Mammary epithelial cell (primary cell): ENCODE measurements at places on chromosomes 2 and 18. TPM values are rescaled to one million over a fixed set of nuclear protein-coding genes. Genes with fewer than 3 reads are reported as not detected.

DNA sequence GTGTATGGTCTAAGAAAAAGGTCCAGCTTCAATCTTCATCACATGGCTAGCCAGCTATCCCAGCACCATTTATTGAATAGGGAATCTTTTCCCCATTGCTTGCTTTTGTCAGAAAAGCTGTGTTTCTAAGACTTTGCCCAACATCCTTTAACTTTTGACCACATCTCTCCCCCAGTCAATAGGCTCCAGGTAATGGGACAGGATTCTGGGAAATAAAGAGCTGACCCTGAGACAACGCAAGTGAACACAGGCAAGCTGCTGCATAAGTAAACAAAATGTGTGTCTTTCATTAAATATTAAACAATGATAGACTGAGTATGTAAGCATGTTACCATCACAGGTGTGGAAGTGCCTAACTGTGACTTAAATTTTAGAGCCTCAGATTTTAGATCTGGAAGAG, 23.0 kb downstream of the FAM110C start:
- no peak for DNase-seq

DNA sequence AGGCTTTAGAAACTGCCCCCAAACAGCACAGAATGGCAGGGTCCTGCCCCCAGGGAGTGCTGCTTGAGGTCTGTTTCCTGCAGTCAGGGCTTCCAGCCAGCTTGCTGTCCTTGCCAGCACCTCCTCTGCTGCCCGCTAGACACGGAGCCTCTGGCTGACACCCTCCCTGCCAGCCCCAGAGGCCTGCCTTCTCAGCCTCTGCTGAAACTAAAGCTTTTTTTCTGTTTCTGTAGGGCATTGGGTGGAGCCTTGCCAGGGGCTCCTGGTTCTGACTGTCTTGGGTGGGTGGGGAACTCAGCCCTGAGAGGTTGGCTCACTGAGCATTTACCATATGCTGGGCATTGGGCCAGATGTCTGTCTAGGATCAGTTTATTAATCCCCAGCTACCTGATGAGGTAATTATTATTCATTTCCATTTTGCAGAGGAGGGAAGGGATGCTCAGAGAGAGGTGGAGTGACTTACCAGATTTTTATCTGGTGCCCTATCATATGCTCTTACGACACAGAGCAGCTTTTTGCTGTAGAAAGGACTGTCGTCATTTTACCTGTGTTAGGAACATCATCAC, 35.4 kb downstream of the INPP4A start:
- DNase-seq, result peak; percentile 99

DNA sequence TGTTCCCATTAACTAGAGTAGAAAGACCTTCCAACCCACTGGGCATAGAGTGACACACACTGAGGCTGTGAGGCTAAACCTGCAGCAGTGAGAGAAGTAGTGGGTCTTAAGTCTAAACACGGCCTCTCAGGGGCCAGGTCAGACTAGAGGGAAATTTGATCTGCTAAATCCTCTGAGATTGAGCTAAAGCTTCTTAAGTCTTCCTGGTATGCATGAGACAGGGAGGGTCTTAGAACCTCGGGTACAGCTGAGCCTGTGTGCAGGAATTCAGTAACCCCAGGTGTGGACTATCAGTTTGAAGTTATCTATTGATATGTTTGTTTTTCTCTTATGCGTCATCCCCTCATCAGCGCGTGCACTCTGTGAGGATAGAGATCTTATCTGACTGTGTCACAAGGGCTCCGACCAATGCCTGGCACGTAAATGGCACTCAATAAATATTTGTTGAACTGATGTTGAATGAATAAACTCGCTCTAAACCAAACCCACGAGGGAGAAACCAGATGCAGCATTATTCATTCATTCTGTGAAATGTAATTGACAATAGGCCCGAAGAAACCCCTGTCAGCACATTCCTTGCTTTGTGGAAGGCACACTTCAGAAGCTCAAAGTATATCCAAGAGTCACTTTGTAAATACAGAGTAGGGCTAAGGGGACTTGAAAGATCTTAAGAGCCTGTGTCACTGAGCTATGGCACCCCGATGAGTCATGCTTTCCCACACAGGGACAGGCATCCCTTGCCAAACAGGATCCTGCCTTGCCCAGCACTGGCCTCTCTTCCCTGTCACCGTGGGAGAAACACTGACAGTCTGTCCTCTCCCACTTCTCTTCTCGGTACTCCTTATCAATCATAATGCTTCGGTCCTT, 21.7 kb upstream of the RAB10 start:
- peak; percentile 57 for DNase-seq

DNA sequence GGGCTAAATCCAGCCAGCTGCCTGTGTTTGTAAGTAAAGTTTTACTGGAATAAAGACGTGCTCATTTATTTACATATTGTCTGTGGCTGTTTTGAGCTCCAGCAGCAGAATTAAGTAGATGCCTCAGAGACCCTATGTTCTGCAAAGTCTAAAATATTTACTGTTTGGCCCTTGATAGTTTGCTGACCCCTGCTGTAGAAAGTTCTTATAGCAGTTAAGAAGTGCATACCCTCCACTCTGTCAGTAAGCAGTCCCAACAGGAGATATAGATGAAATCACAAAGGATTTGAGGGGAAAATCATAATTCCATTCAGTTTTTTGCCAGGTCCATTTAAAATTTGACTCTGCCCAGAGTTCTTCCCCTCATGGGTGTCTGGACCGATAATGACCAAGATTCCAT, 50.1 kb upstream of the ITM2C start:
- DNase-seq, result no peak

DNA sequence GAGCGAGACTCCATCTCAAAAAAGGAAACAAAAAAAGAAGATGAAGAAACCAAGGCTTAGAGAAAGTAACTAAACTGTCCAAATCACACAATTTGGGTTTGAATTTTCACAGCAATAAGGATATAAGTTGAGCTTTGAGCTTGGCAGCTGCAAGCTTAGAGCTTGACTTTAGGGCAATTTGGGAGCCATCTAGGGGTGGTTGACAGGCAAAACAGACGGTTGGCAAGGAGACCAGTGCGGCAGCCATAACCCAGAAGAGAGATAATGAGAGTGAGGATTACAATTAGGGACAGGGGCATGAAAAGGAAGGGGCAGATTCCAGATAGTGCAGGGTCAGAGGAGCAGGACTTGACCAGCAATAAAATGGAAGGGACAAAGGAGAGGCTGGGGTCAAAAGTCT, 382.2 kb upstream of the HNRNPA3 start:
- no peak for DNase-seq

GRCh38 chr18:51447351-51448342, 250.2 kb upstream of the MEX3C start:
- DNase-seq, result peak; percentile 62

- no peak for DNase-seq
Measured at GRCh38 chr2:20676353-20677215, 9.6 kb downstream of the GDF7 start.

DNA sequence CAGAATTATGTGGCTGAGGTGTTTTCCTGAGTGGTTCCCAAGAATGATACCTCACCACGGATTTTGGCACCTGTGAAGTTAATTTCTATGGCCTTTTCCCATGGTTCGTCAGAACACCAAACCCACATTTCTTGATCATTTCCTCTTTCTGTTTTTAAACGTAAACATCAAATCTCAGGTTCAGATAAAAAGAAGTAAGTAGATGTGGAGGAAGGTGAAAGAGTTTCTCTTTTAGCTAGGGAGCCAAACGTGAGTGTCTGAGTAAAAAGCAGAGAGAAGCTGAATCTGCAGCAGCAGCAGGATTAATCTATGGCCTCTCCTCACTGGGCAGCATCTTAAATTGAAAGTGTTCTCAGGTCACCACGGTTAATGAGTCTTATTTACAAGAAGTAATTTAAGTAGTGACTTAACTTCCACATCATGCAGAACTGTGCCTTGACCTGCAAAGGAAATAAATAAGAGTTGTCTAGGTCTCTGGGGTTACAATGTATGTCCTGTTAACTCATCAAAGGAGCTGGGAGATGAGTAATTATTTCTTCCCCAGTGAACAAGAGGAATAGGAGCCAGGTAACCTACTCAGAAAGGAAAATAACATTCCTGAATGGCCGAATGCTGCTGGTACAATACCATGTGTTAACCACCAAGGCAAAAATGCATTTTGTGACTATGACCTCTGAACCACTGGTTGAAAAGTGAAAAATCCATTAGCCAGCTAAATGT, 139.6 kb upstream of the NETO1 start:
- DNase-seq, result peak; percentile 89

- peak; percentile 41 for DNase-seq
Measured at GRCh38 chr2:219073413-219074129, 12.8 kb upstream of the IHH start.

- DNase-seq, result no peak
Measured at GRCh38 chr2:166591226-166591625, 97.2 kb upstream of the SCN7A start.

DNA sequence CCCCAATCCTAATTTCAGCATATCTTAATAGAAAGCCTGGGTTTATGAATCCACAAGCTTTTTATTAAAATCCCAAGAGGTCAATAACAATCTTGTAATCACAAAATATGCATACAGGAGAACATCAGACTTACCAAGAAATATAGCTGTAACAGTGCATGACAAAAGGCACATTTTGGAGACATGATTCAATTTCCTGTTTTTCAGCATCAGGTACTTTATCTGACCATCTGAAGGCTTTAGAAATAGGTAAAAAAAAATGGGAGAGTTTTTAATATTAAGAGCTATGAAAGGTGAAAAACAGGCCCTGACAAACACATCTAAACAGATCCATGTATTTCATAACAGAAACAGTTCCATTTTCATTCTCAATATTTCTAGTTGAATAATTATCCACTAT, 89.9 kb upstream of the EFEMP1 start:
- DNase-seq, result no peak

DNA sequence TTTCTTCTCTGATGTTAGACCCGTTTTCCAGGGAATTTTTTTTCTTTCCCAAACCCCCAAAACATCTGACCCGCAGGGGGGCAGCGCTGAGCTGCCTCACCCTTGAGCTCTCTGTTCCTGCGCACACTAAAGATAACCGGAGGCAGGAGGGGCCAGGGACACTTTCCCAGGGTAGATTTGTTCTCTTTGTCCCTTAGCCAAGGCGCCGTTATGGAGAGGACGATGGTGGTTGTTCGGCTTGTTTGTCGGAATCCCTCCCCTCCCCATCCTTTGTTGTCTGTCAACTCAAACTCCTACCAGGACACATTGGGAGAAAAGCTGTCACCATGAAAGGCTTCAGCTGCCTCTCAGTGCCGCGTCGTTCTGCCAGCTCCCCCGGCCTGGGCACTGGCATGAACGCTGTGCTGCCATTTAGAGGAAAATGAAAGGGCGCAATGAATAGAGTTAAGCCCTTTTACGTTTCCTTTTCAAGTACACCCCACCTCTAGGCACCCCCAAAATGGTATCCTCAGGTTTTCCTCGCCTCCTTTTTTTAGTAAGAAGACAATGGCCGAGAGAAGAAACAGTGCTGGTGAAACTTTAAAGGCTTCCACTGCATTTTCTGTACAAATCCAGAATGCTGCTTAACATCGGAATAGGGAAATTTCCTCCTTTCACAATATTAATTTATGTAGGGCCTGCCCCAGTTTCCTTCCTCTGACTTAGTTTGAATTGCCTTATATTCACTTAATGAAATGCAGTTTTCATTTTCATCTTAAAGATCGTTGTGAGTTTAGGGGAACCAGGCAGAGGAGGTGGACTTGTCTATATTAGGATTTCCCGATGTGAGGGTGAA, 62.1 kb downstream of the RND3 start:
- DNase-seq, result no peak

DNA sequence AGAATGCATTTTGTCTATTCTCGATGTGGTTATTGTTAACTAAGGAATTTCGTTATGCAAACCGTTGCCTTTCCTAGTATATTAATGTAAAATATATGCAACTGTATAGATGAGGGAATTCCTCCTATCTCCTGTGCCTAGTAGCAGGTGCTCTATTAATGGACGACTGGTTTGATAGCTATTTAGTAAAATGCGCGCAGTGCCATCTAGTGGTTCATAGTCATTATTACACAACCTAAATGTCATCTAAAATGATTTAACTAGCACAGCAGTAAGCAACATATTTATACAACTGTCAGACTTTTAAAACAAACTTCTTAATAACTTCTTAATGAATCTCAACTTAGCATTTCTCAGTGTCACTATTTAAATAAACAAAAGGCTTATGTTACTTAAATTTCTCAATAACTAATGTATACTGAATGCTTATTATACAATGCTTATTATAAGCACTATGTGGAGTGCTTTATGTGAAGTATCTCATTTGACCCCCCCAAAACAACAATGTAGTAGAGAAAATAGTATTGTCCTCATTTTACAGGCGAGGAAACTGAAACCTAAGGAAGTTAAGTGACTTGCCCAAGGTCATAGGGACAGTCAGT, 77.9 kb downstream of the DTNA start:
- DNase-seq, result peak; percentile 42

DNA sequence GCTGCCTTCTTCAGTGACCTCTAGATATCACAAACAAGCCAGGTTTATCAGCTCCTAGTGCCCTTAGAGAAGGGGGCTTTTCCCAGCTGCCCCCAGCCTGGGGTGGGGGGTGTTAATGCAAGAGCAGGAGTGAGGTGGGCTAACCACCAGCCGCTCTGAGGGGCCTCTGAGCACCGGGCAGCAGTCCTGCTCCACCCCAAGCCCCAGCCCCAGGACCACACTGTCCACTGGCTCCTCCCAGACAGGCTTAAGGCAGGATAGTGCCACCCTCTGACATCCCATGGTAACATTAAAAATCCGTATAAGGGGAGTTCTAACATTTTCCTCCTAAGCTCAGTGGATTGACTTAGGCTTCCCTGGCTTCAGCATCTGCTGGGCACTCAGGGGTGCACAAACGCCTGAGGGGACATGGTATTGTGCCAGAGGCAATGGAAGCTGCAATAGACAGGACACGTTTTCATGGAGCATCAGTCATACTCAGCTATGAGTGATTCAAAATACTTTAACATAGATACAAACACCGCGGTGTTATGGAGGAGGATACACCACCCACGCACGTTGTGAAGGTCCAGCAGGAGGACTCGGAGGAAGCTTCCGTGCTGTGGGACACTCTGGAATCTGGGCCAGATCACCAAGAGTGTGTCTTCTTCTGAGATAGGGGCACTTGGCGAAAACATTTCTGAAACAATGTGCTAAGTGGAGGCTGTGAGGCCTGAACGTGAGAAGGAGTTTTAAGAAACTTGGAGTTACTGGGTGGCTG, 112.7 kb upstream of the EPC2 start:
- DNase-seq, result no peak

Gene HTR2B
- total RNA-seq, result not detected in 2 replicates

Gene RPS27A
- 572 TPM for total RNA-seq

Gene CCDC141
- not detected for total RNA-seq

Gene AGAP1
- total RNA-seq, result 11.2 TPM

Gene CEBPZOS
- total RNA-seq, result 41.5 and 53.8 TPM in 2 replicates

Gene DOK6
- total RNA-seq, result not detected in 2 replicates

Gene SETBP1
- total RNA-seq, result 34.7 TPM

Gene ARL4C
- 92.8 and 98.9 TPM in 2 replicates for total RNA-seq

Gene RND3
- 178 and 446 TPM in 2 replicates for total RNA-seq

Gene AQP12A
- not detected in 2 replicates for total RNA-seq

Gene DOCK10
- total RNA-seq, result 0.50 TPM

Gene SERPINB12
- not detected for total RNA-seq

Gene KCNJ13
- total RNA-seq, result not detected in 2 replicates

Gene LOXHD1
- not detected for total RNA-seq
